ENCODE measurements at places on chromosomes 5 and 9.

DNA sequence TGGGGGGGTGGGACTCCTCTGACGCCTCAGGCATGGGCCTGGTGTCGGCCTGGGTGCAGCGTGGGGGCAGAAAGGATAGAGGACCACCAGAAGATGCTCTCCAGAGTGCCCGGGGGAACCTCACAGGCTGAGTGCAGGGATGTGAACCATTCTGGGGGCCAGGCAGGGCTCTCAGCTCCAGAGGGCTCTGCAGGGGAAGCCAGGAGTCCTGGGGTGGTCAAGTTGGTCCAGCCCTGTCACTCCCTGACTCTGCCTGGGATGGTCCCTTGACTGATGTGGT, 6.5 kb downstream of the GFI1B start:
- no peak for DNase-seq

DNA sequence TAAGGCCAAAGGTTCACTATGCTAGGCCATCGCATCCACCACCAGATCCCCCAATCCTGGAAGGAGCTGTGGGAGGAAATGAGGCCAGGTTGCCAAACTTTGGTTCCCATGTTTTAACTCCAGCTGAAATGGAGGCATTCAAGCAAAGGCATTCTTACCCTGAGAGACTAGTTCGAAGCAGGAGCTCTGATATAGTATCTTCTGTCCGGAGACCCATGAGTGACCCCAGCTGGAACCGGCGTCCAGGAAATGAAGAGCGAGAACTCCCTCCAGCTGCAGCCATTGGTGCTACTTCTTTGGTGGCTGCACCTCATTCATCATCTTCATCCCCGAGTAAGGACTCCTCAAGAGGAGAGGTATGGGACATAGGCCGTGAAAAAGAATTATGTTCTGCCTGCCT, 75.6 kb downstream of the GAPVD1 start:
- DNase-seq, result no peak

DNA sequence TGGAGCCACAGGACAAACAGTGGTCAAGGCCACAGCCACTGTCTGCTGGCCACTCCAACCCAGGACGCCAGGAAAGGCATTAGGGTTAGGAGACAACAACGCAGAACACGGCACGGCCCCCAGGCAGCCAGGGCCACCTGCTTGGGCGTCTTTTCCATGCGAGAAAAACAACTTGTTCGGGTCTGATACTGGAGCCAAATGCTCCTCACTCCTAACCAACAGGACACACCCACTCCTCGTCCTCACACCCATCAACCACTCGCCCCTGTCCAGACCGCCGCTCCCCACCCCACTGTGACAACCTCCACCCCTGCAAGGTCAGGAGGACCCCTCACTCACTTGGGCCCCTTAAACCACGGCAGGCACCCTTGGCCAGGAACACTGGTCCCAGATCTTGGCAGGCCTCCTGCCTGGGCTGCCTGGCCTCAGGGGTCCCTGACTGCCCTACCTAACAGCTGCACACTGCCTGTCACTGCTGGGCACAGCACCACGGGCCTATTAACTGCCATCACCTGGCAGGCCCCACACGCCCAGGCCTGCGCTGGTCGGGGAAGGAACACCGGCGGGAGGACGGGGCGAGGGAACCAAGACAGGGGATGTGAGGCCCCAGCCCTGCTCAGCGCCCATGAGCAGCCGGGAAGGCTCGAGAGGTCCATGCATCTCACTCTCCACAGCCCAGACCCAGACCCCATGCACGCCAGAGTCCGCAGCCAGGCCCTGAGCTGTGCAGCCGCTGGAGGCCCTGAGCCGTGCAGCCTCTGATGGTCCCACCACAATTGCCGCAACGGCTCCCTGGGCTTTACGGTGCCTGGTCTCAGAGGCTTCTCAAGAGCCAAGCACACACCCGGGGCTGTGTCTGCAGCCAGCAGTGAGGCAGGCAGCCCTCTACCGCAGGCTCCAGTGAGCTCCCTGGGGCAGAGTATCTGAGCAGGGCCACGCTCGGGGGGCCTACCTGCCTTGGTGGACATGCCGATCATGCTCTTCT, 13.8 kb downstream of the CLPTM1L start:
- DNase-seq, result no peak

- DNase-seq, result no peak
Observed at GRCh38 chr5:88675168-88675707, 207.7 kb downstream of the MEF2C start.

DNA sequence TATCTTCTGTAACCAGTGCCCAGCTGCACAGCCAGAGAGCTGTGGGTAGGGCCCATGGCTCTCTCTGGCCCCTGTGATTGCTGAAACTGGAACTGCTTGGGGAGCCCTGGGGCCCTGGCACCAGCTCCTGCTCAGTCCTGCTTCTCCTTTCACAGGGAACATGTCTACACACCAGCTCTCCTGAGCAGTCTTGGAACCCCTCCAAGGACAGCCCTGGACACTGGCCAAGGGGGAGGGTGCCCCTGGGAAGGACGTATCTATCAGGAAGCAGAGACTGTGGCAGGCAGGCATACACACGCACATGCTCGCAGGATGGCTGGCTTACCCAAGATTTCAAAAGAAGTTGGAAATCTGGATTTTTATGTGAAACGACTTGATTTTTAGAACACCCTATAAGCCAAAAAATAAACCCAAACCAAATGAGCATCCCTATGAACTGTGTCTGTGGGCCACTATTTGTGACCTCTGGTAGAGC, 8.8 kb upstream of the TRAF1 start:
- DNase-seq, result no peak

GRCh38 chr9:15277400-15278090, 29.5 kb downstream of the TTC39B start:
- DNase-seq, result no peak

DNA sequence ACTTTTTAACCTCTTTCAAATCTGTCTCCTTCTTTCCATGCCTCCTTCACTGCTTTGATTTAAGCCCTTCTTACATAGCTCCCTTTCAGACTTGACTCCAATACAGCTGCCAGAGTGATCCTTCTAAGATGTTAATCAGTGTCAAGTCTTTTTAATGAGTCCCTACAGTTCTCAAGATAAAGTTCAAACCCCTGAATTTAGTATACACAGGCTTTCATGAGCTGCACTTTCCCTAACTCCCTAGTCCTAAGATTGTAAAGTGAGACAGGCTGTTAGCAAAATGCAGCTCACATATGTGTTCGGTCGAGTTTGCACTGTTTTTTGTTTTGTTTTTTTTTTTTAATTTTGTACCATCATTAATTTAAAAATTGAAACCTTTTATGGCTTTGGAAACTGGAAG, 190.4 kb upstream of the VCAN start:
- no peak for DNase-seq

GRCh38 chr5:134813827-134814226, 31.9 kb upstream of the C5orf24 start:
- no peak for DNase-seq

- DNase-seq, result no peak
Observed at GRCh38 chr5:170874017-170874416, 12.2 kb downstream of the RANBP17 start.

GRCh38 chr5:22678886-22679285, 174.3 kb downstream of the CDH12 start:
- no peak for DNase-seq

DNA sequence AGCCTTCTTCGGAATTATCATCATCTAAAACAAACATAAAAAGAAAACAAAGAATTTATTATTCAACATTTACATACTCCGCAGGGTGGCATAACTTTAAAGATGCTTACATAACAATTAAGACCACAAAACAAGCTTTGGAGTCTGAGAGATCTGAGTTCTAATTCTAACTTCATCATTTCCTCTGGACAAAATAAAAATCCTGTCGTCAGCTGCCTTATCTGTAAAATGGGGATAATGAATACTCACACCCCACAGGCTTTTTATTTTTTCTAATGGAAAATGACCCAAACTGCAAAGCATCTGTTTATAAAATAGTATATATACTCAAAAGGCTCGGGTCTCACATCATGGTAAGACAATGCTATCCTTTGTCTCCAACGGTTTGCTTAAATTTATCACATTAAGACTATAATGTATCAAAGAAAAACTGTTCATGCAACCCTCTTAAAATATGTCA, 4.3 kb downstream of the ARRDC3 start:
- no peak for DNase-seq

DNA sequence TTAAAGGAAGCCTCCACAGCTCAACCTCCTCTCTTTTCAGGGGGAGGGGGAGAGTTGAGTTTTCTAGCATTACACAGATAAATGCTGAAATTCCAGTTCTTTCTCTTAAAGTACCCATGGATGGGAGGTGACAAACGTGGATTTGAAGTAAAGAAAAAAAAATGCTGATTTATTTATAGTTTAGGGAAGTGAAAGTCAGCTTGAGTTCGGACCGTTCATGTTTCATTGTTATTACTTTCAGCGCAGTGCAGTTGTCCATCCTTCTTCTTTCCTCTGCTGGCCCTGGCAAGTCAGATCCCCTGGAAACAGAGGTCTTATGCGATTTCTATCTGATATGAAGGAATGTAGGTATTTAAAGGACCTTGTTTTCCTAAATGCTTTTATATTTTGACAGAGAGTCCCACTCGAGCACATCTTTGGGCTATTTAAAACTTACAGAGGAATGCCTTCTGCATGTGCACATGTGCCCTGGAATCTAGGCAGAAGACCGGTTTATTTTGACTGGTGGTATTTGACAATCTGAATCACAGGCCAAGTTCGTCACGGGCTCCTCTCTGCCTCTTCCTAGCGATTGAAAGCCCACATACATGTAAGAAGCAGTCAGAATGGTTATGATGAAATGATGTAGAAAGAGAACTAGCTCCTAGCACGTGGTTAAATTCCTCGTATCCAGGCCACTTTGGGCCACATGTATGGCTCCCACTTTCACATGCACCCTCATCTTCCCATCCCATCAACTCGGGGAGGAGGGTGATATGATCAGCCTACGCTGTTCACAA, 385.2 kb upstream of the KLF4 start:
- DNase-seq, result no peak

- DNase-seq, result no peak
Observed at GRCh38 chr5:119570910-119571309, 58.4 kb upstream of the FAM170A start.

GRCh38 chr9:99867968-99868367, 38.5 kb upstream of the STX17 start:
- DNase-seq, result no peak

DNA sequence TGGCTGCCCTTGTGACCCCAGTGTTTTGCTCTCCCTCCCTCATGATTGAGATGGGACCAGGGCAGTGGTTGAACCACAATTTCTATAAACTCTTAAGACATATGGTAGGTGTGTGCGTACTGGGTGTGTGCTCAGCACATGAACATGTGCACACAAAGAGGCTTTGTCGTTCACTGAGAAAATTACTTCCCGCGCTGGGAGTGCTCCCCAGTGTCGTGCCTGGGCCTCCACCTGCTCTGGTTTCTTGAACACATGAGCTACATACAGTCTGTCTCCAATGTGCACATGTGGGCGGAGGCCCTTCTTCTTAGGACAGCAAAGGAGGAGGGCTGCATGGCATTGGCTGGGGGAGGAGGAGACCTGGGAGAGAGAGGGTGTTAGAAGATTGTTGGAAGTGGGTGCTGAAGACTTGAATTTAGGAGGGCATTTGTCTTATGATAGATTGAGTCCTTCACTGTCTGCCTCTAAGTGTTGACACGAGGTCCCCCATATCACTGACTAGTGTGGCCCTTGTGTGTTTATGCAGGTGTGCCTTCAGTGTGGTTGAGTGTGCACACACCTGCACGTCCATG, 170.0 kb downstream of the CACNA1B start:
- DNase-seq, result no peak

GRCh38 chr9:96376891-96377874, 6.3 kb downstream of the SLC35D2 start:
- DNase-seq, result no peak

Data from activated CD4-positive, alpha-beta T cell treated with anti-CD3 and anti-CD28 coated beads for 1 hour (primary cell).